ENCODE measurements at places on chromosomes 11 and 22. TPM values are rescaled to one million over a fixed set of nuclear protein-coding genes. Genes with fewer than 3 reads are reported as not detected.

Gene PRPF19
- 125 TPM for total RNA-seq

Gene PTPN5
- total RNA-seq, result not detected

DNA sequence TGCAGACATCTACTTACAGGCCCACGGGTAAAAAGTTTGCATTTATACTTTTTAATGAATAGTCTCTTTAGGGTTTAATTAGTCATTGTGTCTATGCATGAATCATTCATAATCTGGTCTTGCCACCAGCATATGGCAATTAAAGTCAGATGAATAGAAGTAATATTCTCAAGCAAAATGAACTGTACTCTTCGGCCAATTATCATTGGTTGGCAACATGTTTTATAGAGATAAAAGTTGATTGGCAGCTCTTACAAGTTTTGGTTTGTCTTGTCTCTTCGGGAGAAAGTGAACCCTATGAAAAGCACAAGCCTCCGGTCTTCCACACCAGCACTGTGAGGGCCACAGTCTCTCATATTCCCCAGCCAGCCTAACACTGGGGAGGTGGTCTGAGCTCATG lies 97.8 kb downstream of the OSBP2 start:
- DNase-seq, result no peak
- no peaks in the 10 kb centered on the region for H3K36me3 ChIP-seq
- H3K4me1 ChIP-seq, result no peaks in the 10 kb centered on the region

- DNase-seq, result peak; percentile 37
- no peaks in the 10 kb centered on the region for H3K36me3 ChIP-seq
- peaks cover 4% of the 10 kb centered on the region for H3K27me3 ChIP-seq
- H3K4me3 ChIP-seq, result no peak overlapping the region
These were observed 15.4 kb downstream of the FAM181B start for GRCh38 chr11:82718307-82718706.

Data from activated CD4-positive, alpha-beta T cell treated with anti-CD3 and anti-CD28 coated beads, Interleukin-2, amount 10 ng/mL, durations not matched to agents 7 days and 5 days (primary cell).